ENCODE measurements at places on chromosomes 13 and 19.

DNA sequence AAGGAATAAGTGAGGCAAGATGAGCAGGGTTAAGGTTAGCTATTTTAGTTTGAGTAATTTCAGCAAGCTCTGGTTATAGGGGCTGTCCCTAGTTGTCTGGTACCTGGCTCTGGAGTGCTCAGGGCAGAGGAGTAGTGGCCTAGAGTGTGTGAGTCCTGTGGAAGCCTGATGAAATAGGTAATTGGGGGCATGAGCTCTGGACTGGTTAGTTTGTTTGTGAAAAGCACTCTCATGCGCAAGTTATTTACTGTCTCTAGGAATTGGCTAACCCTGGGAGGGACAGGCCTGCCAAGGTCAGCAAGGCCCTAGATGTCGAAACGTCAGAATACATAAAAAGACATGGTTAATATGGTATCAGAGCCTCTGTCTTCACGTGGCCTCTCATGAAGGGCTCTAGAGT is 900.1 kb downstream of the PCDH17 start:
- DNase-seq = no peak

GRCh38 chr13:112198396-112199010 is 131.6 kb downstream of the SOX1 start:
- DNase-seq = no peak

GRCh38 chr13:109785892-109786450 is 412 bp downstream of the IRS2 start:
- DNase-seq = no peak

DNA sequence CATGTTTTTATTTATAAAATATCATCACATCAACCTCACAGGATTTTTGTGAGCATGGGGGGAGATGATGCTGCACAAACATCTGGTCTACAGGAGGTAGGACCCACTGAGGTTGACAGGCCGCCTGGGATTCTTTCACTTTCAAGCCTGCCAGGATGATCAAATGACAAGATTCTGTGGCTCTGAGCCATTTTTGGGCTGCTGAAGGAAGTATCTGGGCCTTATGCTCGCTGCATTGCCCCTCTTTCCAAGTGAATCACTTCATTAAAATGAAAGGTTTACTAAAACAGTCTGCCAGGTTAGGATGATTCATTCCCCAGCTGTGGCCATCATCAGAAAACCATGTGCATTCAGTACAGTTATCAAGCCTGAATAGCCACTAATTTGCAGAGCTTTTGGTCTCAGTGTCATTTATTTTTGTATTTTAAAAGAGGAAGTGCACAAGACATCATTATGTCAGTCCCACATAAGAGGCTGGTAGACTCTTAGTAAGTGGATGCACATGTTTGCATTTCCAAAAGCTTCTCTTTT is 34.4 kb downstream of the STARD13 start:
- no peak for DNase-seq

GRCh38 chr19:51158474-51159129 is 16.5 kb downstream of the SIGLEC7 start:
- DNase-seq = no peak

DNA sequence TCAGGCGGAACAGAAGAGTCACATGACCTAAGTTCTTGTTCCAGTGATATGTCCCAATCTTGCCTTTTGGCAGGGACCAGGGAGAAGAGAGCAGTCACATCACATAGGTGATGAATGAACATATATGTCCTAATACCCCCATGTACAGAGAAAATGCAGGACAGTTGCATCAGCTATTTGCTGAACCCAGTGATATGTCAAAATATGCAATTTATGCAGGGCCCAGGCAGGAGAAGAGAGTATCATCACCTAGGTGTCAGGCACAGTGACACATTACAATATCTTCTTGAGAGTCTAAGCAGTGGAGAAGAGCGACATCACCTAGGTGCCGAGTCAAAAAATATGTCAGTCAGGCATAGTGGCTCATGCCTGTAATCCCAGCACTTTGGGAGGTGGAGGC is 139.9 kb downstream of the ZNF675 start:
- no peak for DNase-seq

- no peak for DNase-seq
These were observed 1.0 kb downstream of the TUBB4A start for GRCh38 chr19:6500837-6501739.

- DNase-seq = peak; percentile 90
These were observed at the start of gene KPNA3 for GRCh38 chr13:49792550-49793324. Gene KPNA3, minus strand, starts transcription at chr13:49792682. Its CDS starts 176 bp downstream, at chr13:49792506.

- no peak for DNase-seq
These were observed 15.9 kb upstream of the EPHX3 start for GRCh38 chr19:15248106-15248505.

- no peak for DNase-seq
These were observed 681 bp downstream of the ZNF837 start for GRCh38 chr19:58380037-58380661.

DNA sequence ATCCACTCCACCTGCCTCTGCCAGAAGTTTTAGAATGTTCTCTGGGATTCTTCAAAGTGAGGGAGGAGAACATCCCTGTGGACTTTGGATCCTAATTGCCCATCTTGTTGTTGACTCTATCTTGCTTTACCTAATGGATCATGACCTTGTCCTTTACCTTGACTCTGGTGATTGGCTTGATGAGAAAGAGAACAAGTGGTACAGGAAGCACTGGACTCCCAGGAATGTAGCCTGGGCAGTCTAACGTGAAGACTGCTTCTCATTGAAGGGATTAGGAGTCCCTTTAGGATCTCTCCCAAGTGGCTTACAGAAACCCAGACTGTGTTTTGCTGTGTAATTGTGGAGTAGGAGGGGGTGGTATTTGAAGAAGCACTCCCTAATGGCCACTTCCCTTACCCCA is 63.9 kb downstream of the SLC10A2 start:
- no peak for DNase-seq

GRCh38 chr19:54803410-54803809 is at the start of gene KIR2DL4:
Gene KIR2DL4, plus strand, starts transcription at chr19:54803610. Its CDS starts 42 bp downstream, at chr19:54803652.
- no peak for DNase-seq

- DNase-seq = no peak
These were observed 47.8 kb downstream of the FGF14 start for GRCh38 chr13:102354011-102354410.

GRCh38 chr19:16303755-16304154 is 20.9 kb upstream of the KLF2 start:
- no peak for DNase-seq

- DNase-seq = no peak
These were observed 86.1 kb upstream of the TM9SF2 start for GRCh38 chr13:99415014-99415650.
